ENCODE measurements at places on chromosomes 3 and 15.
A peak's percentile ranks its signal among the peaks of the same experiment; 100 is the strongest.

- DNase-seq, result no peak
Measured at GRCh38 chr3:64918989-64919388, 231.2 kb upstream of the ADAMTS9 start.

DNA sequence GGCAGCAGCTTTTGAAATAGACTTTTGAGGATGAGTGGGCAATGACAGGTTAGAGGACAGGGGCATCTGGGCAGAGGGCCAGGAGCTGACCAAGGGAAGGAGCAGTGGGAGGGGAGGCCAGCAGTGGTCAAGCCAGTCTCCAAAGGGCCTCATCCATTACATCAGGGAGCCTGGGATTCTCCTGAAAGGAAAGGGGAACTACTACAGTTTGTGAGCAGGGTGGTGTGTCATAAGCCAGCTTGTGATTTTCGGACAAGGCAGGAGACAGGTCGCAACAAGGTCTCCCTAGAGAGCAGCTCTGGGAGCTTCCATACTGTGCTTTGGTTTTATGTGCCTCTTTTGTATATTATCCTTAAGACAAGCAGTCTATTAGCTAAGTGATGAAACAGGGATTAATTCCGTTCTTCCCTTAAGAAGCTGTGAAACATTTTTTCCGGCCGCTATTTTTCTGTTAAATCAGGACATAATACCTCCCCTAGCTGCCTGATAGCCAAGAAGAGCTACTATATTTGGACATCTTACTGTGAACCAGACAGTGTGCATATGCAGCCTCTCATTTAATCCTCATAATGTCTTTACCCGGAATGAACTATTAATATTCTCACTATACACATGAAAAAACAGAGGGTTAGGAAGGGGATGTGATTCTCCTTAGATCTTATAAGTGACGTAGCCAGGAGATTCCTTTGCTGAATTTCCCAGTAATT, 46.4 kb downstream of the C2CD4B start:
- DNase-seq, result no peak

- DNase-seq, result no peak
Measured at GRCh38 chr3:124858275-124858674, 28.9 kb downstream of the ITGB5 start.

DNA sequence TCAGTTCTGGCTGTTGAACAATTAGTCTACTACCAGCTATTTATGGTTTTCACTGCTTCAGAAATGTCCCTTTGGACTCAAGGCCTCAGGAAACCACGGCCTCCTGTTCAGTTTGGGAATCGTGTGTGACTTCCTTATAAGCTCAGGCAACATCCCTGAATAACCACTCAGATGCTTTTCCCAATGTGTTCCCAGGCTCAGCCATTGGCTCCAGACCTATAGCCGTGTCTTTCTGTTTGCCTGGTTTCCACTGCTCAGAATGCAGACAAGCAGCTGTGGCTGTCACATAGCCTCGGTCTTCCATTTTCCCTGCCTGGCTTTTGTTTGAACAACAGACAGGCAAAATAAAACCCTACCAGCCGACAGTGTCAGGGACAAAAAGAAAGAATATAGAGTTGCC, 63.2 kb upstream of the ATP2B2 start:
- DNase-seq, result no peak

DNA sequence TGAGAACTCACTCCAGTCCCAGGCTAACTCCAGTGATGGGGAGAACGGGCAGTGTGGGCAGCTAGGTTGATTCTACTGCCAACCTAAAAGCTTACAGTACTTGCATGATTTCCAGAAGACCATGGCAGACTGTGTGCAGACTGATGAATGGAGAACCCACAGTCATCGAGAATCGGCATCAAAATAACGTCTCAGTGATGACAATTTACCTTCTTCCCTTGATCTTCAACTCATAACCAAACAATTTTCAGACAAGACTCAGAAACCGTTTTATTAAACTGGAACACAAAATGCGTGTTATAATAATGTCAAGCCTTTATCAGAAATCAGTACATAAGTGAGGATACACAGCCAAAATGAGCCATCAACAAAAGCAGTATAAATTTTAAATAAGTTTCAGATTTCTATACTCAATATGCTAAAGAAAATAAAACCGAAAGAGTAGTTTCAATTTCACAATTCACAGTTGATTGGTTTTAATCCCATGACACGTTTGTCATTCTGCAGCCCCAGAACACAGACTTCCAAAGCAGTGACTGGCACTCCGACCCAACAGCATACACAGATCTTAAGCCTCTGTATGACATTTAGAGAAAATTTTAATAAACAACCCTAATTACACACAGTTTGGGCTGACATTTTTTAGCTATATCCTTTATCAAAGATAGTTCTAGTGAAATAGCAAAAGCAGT, 54.5 kb downstream of the ZMAT3 start:
- DNase-seq, result no peak

- DNase-seq, result no peak
Measured at GRCh38 chr3:61199843-61200242, 51.4 kb downstream of the FHIT start.

- DNase-seq, result no peak
Measured at GRCh38 chr3:15426579-15427118, 695 bp downstream of the METTL6 start.

DNA sequence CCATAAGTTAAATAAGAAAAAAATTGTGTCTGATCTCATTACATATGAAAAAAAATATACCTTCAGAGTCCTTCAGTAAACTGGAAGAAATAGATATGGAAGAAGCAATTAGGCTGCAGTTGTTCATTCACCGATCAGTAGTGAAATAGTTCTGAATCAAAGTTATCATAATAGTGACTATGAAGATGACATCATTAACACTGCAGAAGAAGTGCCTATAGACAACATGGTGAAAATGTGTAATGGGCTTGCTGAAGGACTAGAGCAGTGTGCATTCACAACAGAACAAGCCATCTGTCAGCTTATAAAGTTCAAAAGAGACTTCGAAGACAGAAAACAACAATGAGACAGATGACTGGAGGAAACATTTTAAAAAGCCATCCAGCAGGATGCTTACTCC, 144.5 kb downstream of the NAALADL2 start:
- no peak for DNase-seq

DNA sequence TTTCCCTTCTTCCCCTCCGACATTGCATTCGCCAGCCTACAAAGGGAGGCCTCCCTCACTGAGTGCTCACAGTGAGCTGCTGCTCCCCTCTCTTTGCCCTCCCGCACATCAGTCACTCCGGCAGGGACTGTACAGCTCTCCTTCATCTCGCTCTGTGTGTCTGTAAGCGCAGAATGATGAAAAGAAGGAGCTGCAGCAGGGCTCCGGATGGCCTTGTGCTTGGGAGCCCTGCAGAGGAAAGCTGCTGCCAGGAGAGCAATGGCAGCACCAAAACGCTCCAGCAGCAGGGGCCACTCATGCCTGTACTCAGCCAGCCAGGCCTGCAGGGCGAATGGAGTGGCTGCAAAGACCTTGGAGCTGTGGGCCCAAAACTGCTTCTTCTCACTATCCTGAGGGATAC, 107.0 kb upstream of the NSMCE3 start:
- no peak for DNase-seq

- DNase-seq, result no peak
Measured at GRCh38 chr3:10484709-10485108, 20.7 kb downstream of the ATP2B2 start.

- no peak for DNase-seq
Measured at GRCh38 chr15:26374806-26375205, 398.1 kb downstream of the GABRB3 start.

DNA sequence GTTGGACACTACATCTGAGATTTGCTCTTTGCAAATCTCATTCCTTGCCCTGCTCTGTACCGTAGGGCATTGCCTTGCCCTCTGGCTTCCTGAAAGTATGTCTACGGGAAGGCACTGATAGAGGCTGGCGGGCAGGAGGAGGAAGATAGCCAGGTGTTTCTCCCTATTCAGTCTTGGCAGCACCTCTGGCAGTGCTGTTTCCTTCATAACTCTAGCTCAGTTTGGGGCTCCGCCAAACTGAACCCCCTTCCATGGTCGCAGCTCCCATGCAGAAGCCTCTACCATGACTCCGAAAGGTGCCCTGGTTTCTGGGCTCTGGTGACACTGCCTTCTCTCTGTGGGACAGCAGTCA, 122.3 kb upstream of the PRR20G start:
- no peak for DNase-seq

- no peak for DNase-seq
Measured at GRCh38 chr15:74036271-74037170, 42.0 kb downstream of the PML start.

DNA sequence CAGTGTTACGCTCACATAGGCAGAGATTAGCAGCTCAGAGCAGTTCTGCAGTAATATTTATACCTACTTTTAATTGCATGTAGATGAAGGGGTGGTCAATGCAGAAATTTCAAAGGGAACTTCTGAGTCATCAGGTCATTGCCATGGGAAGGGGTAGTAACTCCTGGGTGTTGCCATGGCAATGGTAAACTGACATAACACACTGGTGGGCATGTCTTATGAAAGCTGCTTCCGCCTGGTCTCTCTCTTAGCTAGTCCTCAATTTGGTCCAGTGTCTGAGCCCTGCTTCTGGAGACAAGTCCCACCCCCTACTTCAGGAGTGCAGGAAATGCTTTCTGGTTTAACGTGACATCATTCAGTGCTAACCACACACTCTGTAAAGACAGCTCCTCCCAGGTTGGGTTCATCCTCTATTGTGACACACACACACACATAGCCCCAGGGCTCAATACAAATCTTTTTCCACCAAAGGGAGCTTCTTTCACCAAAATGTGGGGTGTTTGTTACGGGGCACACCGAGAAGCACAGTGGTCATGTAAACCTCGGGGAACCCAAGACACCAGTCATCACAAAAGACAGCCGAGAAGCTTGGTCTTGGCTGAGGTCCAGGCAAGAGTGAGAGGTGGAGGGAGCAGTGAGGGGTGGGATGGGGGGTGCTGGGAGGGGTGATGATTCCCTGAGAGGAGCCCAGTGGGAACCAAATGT, 74.5 kb downstream of the TLE3 start:
- DNase-seq, result peak; percentile 26
